Activated effector memory CD4-positive, alpha-beta T cell treated with anti-CD3 and anti-CD28 coated beads, Interleukin-2, amount 50 U/mL, for 16 hours (primary cell): ENCODE measurements at places on chromosomes 16 and 17.
A peak's percentile ranks its signal among the peaks of the same experiment; 100 is the strongest.

DNA sequence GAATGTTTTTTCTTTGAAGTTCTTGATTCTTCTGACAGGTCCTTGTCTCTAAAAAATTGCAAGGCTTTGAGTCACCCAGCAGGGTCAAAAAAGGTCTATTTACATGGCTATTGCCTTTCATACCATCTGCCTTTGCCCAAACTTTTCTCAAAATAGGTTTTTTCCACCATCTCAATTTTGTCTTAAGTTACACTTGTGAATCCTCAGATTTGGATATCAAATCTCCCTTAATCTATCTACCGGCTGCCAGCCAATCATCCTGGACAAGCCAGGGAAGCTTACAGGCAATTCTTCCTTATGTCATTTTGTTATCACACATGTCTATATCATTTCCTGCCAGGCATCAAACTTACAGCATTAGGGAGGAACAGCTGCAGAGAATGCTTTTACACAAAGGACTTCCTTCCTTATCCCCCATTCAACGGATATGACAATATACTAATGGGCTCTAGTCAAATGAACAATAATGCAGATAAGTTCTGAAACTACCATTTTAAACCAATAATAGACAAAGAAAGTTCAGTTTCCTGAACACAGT is 104.1 kb upstream of the CORO6 start:
- no peak for DNase-seq

DNA sequence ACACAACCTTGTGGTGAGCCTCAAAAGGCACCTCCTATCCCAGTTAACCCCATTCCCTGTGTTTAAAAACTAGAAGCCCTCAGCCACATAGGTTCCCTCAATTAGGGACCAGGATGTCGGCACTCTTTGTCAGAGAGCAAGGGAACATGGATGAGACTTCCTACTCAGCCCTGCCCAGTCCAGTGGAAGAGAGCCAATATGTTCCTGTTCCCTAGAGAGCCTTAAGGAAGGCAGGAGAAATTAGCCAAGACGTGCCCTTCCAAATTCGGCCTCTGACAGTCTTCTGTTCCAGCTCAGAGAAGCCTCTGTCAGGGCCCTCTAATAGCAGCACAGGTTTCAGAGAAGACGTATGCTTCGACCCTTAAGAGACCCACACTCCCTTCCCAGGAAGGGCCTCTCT is 14.6 kb upstream of the DHRS13 start:
- DNase-seq: no peak

GRCh38 chr17:17641621-17642409 is 39.4 kb upstream of the RAI1 start:
- peak; percentile 93 for DNase-seq

DNA sequence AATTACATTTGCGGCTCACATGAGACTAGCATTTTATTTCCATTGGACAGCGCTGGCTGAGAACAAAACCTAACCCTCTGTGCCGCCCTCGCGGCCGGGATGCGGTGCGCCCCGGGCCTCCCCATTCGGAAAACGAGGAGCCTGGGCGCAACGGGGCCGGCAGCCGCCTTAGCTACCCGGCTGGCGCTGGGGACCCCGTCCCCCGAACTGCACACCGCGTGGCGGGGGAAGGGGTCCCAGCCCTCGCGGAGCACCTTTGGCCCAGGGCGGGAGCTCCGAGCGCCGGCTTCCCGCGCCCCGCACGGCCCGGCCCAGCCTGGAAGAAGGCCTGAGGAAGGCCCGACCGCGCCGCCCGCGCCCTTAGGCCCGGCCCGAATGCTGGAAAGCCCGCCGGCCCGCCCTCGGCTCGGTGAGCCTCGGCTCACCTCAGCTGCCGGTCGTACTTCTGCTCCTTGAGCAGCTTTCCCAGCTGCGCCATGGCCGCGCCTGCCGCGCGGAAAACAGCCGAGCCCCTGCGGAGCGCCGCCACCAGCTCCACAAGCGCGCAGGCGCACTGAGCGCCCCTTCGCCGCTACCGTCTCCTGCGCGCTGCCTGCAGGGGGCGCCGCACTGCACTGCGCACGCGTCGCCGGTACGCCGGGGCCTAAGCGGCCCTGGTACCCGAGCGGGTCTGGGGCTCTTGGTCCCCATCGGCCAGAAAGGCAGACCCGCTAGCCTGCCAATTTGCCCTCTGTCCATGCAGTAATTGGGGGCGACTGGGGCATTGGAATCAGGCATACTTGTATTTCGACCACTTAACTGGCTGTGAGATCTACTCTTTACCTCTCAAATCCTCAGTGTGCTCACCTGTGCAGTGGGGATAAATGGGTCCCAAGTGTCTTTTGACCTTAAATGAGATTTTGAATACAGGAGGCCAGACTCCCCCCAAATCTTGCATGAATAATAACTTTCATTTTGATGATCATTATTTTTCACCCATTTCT is at the start of gene NAE1:
TSS of gene NAE1 (minus strand) at position 555 of the 983 bp plus-strand sequence. CDS start at position 478, 77 bp downstream.
- DNase-seq: peak; percentile 96

GRCh38 chr17:42573095-42573494 is 4.4 kb downstream of the PSMC3IP start:
- peak; percentile 30 for DNase-seq

GRCh38 chr17:1896243-1897104 is 66.7 kb downstream of the RPA1 start:
- no peak for DNase-seq

GRCh38 chr16:2089706-2090480 is 42.1 kb downstream of the TSC2 start:
- DNase-seq: no peak

- no peak for DNase-seq
Measured at GRCh38 chr16:51003850-51004566, 147.1 kb downstream of the SALL1 start.

DNA sequence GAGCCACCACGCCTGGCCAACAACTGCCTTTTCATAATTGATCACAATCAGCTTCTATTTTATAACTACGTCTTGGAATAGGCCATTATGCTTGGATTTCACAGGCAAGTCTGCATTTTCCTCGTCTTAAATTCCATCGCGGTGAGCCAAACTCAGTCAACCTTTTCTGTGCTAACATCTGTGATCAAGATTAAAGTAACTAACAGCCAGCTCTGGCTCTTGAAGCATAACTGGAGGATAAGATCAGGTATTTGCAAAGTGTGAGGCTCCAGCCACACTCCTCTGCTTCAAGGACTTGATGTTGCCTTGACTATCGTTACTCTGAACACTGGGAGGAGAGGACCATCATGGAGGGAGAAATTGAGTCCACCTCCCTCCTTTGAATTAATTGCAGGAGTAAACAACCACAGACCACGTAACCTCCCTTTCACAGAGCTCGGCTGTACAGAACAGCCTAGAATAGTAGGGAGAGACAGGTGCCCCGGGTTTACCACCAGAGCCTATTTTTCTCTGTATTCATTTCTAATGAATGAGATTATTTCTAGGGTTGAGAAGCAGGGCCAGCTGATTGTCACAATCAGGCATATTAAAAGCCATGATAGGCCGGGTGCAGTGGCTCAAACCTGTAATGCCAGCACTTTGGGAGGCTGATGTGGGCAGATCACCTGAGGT is 143.0 kb downstream of the XYLT1 start:
- DNase-seq: no peak

GRCh38 chr16:62335356-62335755 is 299.1 kb upstream of the CDH8 start:
- DNase-seq: no peak

DNA sequence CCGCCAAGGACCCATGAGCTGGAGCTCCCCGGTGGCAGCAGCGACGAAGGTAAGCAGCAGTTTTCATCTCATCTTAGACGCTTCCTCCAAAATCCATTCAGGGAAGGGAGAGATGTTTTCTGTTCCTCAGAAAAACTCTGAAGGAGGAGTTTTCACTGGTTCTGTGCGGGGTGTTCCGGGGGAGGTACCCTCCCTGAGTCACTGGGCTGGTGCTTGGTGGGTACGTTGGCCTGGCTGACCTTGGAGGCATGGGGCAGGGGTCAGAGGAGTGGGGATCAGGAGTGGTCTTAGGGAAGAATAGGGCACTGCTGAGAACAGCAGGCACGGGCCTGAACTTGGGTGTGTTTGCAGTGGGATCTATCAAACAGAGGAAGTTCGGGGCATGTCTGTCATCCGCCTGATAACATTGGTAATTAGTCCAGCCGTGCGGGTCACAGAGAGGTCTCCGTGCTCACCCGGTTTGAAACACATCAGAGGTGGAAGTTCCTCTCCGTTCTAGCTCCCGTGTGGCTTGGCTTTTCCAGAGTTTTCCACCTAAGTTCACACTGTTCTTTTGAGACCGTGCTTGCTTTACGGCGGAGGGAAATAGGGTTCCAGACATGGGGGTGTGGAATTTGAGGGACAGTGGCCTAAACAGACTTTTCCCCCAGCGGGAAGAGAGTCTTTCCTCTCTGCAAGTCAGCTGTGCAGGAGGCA is 59.6 kb upstream of the CIBAR2 start:
- DNase-seq: no peak

DNA sequence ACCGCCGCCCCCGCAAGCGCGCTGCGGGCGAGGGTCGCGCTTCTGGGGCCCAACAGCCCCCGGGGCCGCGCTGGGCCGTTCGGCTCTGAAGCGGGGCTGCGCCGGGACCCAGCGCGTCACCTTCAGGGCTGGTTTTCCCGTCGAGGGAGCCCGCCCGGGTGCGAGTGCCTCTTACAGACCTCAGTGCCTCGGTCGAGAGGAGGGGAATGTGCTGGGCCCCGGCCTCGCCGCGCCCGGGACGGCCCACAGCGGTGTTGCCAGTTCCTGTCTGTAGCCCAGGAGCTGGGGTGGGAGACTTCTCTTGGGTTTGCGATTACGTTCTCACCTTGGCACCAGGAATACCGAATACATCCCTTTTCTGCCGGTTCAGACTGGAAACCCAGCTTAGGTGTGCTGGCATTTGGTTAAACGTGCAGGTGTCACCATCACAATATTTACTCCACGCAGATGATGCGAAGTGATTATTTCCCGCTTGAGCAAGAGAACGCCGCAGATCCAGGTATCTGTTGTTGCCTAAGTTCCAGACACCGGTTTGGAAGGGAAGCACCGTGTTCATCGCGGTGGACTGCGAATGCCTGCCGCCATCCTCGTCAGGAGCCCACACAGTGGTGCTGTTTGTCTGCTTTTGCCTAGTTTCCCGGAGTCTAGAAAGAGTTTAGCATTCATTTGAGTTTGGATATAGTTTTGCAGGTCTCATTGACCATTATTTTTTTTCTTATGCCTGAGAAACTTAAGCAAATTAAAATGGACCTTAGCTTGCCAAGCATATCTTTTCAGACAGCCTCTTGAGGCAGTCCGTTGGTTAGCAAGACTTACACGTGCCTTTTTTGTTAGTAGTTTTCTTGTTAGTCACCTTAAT is 914 bp downstream of the MAP1LC3B start:
- DNase-seq: peak; percentile 80

- no peak for DNase-seq
Measured at GRCh38 chr17:36673068-36673467, 71.7 kb downstream of the MRM1 start.

DNA sequence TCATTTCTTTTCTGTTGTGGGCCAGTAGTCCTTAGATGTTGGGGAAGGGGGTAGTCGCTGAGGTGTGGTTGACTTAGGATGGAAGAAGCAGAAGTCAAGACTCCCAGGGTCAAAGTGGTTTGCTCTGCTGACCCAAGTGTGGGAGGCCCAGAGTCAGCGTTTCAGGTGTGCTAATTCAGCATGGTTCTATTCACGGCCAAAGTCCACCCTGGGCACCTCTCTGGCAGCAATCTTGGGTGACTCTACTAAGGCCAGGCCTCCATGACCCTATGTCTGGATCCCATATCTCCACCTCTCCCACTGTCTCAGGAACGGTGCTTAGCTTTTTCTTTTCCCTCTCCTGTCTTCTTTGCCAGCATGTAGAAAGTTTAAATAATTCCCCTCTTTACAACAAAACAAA is 32.9 kb downstream of the MAPT start:
- no peak for DNase-seq
